Urothelium cell line (cell line): ENCODE measurements at places on chromosomes 16 and 17.

- DNase-seq: peak; percentile 40
Observed at GRCh38 chr16:58339452-58339981, 44.7 kb upstream of the PRSS54 start.

- DNase-seq: no peak
Observed at GRCh38 chr17:53707566-53707965, 115.2 kb upstream of the KIF2B start.

DNA sequence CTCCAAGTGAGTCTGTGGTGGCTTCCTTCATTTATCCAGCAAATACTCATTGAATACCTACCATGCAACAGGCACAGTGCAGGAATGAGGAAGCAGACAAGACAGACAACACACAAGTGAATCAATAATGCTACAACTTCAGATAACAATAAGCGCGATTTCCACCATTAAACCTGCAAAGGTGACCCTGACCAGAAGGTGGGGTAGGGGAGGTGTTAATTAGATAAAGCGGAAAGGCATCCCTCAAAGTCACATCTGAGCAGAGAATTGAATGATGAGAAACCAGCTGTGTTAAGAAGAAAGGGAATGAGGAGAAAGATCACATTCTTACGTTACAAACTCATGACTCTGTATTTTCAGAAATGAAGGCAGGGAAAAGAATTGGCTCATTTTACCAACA, 26.3 kb downstream of the ZZEF1 start:
- DNase-seq: no peak

- DNase-seq: peak; percentile 45
Observed at GRCh38 chr16:48556913-48557351, 53.0 kb downstream of the N4BP1 start.

- no peak for DNase-seq
Observed at GRCh38 chr17:83002118-83002805, 77.1 kb upstream of the METRNL start.

DNA sequence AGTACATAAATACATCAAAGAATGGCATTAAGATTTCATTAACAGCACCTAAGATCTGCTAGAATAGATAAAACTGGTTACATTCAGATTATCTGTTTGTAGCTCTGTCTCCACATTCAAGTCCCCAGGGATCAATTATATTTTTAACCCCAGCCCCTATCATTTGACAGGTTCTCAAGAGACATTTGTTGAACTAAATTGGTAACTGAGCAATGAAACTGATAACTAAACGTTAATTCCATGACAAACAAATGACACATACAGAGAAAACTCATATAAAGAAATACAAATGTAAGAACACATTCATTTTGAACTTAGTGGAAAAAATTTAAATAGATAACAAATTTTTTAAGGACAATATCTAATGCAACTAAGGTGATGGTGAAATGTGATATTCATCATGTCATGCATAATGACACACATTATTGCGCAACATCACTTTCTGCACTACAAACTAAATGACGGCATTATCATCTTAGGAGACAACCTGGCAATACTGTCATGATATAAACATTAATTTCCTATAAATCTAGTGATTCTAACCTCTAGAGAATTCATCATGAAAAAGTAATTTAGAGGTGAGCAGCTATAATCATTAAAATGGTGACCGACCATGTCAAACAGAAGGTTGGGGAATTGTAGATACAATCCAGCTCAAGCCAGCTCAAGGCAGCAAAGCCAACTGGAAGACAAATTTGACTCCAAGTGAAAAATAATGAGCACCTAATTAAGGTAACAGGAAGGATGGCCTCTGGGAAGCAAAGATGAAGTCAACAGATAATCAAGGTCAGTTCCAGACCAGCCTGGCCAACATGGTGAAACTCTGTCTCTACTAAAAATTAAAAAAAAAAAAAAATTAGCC, 9.5 kb downstream of the ARHGAP17 start:
- no peak for DNase-seq

DNA sequence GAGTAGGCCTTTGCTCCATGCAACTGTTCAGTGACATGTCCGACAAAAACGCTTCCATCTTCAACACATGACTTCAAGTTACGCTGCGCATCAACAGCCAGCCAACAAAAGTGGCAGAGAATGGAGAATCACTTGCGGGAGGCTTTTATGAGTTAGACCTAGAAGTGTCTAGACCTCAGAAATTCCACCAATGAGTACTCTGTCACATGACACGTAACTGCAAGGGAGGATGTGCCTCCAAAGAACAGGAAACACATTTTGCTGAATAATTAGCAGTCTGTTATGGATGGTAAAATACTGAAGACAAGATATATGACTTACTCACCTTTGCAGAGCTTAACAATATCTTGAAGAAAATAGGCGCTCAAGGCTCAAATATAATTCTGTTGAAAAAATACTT, 62.1 kb downstream of the MYO1D start:
- DNase-seq: no peak

GRCh38 chr17:50149417-50150353, 792 bp downstream of the PPP1R9B start:
- DNase-seq: no peak

DNA sequence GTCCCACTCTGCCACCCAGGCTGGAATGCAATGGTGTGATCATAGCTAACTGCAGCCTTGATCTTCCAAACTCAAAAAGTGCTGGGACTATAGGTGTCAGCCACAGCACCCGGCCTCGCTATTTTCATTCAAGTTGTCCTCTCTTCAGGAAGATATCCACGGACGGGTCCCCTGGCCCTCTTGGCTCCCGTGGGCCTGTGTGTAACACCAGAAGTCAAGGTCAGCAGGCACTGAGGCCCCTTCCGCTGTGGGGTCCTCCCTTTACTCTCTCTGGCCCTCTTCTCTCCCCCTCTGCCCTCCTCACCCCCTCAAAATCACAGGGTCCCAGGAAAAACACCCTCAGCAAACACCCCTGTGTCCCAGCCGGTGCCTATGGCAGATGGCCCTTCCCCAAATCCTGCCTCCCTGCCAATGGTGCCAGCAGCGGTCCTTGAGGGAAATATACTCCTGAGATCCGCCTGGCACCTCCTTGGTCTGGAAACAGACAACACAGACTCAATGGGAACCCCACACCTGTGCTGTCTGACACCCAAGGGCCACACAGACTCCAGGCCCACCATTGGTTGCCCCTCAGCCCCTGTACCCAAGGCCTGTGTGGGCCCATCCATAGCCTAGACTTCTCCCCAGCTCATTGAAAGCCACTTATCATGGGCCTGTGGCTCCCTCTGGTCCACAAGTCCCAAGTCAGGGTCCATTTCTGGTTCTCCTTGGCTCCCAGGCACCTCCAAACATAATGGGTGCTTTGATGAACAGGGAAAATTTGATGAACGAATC, 221.5 kb downstream of the ZNF423 start:
- DNase-seq: no peak

DNA sequence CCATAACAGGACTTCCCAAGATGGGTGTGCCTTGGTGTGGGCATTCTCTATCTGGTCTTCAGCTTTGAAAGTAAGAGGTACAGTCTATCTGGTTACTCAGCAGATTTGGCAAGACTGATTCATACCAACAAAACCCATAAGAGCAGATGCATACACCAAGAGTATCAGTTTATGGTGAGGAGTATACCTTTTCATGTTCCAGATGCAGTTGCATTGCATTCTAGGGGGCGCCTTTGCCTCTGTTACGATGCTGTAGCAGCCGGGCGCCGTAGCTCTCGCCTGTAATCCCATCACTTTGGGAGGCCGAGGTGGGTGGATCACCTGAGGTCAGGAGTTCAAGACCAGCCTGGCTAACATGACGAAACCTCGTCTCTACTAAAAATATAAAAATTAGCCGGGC, 31.1 kb upstream of the CARMIL2 start:
- DNase-seq: no peak

GRCh38 chr17:31050948-31051347, 43.8 kb upstream of the NF1 start:
- no peak for DNase-seq

DNA sequence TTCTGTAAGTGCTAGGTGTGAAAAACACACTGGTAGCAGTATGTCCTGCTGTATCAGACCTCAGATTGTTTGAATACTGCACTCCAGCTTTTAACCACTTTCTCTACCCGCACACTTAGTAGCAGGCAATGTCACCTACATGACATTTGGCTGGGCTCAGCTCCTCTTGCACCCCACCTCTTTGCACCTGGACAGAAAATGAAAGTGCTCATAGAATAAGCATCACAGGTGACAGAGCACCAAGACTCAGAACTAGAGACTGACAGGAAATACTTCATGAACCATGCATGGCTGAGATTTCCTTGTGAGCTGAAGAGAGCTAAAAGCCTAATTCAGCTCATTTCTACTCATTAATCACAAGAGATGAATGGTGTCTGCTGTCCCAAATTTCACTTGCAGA, 1014.2 kb upstream of the CDH8 start:
- no peak for DNase-seq

GRCh38 chr17:64399071-64399766, 8.6 kb upstream of the PECAM1 start:
- DNase-seq: peak; percentile 61

DNA sequence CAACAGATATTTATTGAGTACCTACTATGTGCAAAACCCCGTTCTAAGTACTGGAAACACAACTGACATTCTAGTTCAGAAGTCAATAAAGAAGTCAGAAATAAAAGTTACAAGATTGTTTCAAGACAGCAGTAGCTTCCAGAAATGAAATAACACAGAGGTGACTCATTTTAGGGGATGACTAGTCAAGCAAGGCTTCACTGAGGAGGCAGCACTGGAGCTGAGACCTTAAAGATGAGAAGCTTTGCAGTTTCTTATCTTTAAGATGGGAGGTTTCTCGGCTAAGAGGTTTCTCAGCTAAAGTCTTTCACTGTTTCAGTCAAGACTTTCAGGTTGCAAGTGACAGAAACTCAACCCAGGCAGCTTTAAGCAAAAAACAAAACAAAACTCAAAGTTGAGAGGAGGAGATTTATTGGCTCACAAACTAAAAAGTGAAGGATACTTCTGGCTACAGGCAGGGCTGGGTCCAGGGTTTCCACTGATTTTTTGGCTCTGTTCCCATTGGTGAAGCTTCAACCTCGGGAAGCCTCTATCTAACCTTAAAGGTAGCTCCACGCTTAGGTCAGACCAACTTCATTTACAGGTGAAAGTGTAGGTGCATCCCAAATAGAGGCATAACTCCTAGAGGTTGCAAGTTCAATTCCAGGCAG, 7.4 kb upstream of the MMP2 start:
- DNase-seq: peak; percentile 47

- no peak for DNase-seq
Observed at GRCh38 chr17:31311526-31311925, 2.3 kb downstream of the EVI2B start.

- DNase-seq: peak; percentile 20
Observed at GRCh38 chr16:48608871-48609651, 919 bp downstream of the N4BP1 start.

GRCh38 chr16:84115919-84116719, 623 bp downstream of the MBTPS1 start:
- DNase-seq: no peak

GRCh38 chr16:47721006-47721637, 260.0 kb downstream of the PHKB start:
- DNase-seq: no peak

DNA sequence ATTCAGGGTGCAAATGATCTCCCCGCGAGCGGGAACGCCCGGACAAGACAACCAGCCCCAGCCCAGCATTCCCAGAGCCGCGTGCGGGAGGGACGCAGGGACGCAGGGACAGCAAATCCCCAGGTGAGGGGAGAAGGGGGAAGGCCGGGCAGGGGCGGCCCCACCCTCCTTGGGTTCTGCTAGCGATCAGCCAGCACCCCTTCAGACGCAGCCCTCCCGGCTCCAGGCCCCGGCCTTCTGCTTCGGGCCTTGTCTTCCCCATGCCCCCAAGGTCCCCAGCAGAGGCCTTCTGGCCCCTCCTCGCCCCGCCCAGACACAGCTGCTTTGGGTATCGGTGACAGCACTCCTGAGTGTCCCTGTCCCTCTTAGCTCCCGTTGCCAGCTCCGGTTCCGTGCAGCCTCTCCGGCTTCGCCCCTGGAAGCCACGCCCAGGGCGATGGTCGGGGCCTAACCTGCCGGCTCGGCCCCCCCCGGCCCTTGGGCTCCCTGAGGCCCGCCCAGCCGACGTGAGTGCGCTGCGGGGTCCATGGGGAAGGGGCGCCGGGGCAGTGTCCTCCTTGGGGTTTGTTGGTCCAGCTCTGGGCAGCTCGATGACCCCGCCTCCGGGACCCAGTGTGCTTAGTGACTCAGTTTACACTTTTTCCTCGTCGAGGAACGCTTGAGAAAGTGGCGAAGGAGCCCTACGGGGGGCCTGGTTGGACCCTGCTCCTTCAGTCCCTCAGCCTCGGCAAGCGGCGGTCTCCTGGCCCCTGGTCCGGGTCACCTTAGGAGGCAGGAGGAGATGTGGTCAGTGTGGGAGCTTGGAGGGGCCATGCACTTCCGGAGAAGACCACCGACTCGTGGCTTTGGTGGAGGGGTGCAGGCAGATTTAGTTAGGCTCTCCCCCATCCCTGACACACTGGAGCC, 50.5 kb upstream of the AMZ2 start:
- no peak for DNase-seq

DNA sequence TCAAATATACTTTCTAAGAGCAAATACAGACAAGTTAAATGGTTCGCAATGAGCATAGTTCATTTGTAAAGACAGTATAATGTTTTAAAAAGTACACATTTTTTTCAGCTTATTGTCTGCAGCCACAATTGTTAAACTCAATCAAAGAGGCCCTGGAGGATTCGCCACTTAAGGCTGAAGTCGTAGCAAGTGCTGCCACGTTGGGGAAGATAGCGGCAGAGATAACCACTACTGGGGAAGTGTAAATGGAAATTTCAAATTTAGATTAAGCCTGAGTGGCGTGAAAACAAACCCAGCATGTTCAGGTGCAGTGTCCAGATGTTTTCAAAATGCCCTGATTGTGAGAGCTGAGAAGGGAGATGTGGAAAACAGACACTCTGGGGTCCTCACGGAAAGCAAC, 8.4 kb downstream of the PMP22 start:
- no peak for DNase-seq

DNA sequence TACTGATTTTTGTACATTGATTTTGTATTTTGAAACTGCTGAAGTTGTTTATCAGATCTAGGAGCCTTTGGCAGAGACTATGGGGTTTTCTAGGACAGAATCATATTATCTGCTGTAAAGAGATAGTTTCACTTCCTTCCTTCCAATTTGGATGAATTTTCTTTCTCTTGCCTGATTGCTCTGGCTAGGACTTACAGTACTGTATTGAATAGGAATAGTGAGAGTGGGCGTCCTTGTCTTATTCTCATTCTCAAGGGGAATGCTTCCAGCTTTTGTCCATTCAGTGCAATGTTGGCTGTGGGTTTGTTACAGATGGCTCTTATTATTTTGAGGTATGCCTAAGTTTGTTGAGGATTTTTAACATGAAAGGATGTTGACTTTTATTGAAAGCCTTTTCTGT, 290.1 kb downstream of the MAP2K4 start:
- no peak for DNase-seq

GRCh38 chr17:72120642-72121163, at the start of gene SOX9:
TSS of gene SOX9 (plus strand) at chr17:72121020. CDS start at chr17:72121392, 372 bp downstream.
- peak; percentile 100 for DNase-seq

GRCh38 chr17:1608676-1609075, 20.0 kb downstream of the SLC43A2 start:
- DNase-seq: no peak

DNA sequence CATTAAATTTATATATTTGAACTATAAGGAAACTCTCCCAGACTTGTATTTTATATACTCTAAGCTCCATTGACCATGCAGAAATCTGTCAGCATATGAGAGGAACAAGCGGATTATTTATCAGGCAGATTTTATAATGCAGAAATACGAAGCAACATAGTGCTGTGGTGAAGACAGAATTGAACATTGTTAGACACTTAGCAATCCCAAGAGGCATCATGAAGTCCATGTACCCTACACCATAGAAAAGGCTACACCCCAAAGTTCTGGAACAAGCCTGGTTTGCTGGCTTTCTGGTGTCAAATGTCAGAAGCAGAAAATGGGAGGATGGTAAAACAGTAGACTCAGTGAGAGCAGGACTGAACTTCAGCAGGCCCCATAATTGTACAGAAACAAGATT, 241.1 kb downstream of the PRKCA start:
- no peak for DNase-seq
